ENCODE measurements at places on chromosomes 4 and X.

DNA sequence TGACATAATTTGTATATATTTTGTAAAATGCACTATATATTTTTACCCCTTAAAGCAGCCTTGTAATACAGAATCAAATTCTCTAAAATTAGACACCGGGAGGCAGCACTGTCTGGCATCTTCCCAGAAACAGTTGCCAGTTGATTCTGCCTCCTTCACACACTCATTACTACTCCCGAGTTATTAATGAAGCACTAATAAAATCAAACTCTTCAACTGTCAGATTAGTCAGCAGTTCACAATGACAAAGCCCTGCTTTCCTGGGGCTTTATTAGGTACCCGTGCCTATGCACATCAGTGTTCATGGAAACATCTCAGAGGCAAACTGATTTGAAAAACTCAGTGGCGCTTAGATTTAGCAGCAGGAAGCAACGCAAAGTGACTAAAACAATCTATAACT lies 103.5 kb upstream of the VEGFC start:
- no peak for DNase-seq

GRCh38 chr4:185634066-185634652 lies 98.9 kb upstream of the PDLIM3 start:
- no peak for DNase-seq

- no peak for DNase-seq
Measured at GRCh38 chrX:79080141-79080540, 64.3 kb upstream of the GPR174 start.

DNA sequence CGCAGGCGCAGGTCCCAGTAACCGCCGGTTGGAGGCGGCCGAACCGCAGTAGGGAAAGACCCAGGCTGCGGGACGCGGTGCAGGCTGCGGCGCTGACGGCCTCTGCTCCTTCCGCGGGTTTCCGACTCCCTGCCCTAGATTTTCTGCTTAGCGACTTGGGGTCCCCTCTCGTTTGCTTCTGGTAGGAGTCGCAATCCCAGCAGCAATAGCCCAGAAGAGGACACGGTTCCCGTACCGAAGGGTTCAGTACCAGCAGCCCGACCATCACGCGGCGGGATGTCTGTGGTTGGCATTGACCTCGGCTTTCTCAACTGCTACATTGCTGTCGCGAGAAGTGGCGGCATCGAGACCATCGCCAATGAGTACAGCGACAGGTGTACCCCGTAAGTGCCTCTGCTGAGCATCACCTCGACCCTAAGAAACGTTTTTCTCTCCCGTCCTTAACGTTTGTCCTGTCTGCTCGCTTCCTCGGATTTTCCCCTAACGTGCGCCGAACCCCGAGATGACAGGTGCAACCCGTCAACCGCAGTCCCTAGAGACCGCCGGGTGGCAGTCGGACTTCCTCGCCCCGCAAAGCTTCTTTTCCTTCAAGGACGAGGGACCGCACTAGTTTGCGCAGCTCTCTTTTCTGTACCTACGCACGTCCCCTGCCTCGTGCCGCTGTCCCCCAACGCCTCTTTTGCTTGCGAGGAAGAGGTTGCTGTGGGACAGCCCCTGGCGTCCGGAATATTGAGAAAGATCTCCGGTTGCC lies at the start of gene HSPA4L:
Gene HSPA4L, plus strand, starts transcription at position 48 of the 751 bp plus-strand sequence. Its CDS starts 229 bp downstream, at position 277.
- DNase-seq: peak; percentile 11

DNA sequence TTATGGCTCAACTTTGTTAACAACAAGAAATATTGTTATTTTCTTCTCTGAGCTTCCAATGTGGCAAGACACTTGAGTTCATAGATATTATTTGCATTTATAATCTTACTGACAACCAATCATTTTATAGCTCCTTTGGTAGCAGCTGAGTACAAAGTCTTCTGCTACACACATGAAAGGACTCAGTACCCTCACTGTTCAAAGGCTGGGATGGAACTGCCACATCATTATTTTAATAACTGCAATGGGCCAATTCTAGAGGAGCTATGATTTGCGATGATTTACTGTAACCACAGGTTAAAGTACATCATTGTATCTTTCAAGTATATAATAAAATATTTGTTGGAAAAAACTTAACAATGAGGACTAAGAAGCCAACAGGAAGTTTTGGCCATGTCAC lies 10.9 kb downstream of the MTTP start:
- no peak for DNase-seq

- no peak for DNase-seq
Measured at GRCh38 chr4:28310926-28311325, 1450.3 kb downstream of the STIM2 start.

GRCh38 chr4:20193141-20193936 lies 58.4 kb upstream of the SLIT2 start:
- DNase-seq: no peak

DNA sequence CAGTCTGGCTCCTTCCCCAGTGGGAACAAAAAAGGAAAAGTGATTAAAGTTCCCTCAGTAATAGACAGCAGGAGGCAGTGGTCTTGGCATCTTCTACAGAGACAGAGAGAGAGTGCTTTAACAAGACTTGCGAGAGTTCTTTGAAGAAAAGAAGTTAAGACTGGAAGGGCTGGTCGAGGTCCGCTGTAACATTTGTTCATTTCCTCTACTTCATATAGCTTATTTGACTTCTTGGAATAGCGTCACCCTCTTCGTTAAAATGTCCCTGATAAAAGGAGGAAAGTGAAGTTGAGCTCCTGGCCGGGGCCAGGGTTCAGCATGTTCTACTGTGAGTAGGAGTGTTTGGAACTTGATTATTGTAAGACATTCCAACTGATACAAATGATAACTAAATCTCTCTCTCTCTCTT lies 179.8 kb downstream of the SLIT2 start:
- DNase-seq: no peak

DNA sequence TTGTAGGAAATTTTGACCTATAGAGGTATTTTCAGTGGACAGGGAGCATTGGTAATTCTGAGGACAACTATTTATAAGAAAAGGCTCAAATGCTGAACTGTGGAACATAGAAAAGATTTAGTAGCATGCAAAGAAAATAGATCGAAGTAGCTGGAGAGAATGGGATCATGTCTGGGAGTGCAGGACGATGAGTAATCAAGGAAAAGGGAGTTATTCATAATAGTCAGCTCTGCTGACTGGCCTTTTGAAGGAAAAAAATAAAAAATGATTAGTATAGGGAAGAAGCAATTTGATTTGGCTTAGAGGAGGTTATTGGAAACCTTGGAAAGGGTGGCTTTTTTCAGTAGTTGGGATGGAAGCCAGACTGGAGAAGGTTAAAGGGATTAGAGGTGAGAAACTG lies 22.9 kb upstream of the ANK2 start:
- DNase-seq: no peak

DNA sequence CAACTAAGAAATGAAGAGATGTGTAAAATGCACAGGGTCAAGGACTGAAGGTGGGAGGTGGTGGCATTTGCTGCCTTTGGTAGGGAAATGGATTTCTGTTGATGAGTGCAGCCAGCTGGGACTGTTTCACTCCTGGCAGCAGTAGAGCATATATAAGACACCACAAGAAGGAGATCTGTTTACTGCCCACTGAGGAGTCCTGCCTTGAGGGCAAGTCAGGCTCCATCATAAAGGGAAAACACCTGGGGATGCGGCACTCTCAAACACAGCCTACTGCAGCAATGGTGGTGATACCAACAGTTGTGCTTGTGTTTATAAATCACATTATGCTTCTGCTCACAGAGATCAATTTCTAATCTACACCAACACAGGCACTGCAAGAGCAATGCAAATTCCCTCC lies 222.1 kb downstream of the TACR3 start:
- no peak for DNase-seq

DNA sequence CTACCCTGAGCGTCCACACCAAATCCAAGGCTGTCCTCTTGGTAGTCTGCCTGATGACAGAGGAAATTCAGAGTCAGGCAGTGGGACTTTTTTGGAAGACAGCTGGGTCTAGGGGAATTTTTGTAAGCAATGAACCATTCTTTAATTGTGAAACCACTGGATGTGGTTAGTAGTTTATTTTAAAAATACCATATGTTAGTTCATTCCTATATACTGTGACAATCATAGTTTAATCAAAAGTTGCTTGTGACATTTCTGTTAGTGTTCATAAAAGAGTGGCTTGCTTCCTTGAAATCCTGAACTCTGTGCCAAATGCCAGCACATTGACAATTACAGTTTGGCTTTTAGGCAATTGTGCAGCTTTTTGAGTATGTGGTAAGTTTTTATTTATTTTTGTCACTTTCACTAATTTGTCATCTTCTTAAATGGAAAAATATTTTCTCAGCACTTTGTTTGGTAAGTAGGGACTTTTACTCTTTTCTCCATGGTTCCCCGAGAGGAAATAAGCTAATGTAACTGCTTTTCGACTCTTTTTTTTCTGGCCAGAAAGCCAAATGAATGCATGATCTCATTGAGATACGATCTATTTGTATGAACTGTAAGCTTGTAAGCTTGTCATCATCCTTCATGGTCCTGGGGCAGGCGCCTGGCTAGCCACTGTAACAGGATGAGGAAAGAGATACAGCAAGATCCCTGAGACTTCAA lies 72.6 kb upstream of the SLC4A4 start:
- no peak for DNase-seq

DNA sequence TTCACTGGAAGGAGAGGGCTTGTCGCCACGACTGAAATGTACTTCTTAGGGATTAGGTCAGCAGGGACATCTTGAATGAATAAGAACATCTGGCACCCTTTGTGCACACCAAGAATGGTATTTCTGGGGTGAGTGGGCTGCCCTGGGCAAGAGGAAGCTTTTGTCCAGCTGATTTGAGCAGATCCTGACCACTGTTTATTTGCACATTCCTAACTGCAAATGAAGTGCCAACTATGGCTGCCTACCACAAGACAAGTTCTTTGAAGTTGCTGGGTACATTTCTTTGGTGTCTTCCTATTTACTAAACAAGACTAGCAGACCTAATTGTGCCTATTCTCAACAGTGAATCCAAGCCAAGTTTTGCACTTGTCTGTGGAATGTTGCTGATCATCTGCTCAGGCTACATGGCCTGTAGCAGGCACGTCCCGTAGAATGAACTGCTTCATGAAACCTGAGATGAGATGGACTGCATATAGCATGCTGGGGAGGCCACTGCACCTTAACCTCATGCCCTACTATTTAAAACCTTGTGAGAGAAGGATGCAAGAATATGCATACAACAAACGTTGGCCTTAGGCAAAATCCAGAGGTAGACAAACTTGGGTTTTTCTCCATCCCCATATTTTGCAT lies 45.0 kb downstream of the PIR start:
- no peak for DNase-seq

GRCh38 chr4:64799751-64800150 lies 390.5 kb upstream of the TECRL start:
- DNase-seq: no peak

GRCh38 chr4:170124406-170124805 lies 34.6 kb upstream of the AADAT start:
- no peak for DNase-seq

- DNase-seq: no peak
Measured at GRCh38 chr4:3767570-3768288, 1.5 kb downstream of the ADRA2C start.

- no peak for DNase-seq
Measured at GRCh38 chr4:173509036-173510001, 20.7 kb downstream of the HAND2 start.

GRCh38 chr4:176309046-176309445 lies 10.7 kb upstream of the SPCS3 start:
- no peak for DNase-seq
